NCI-H2029 (cell line): ENCODE measurements at places on chromosomes 2 and 18.

GRCh38 chr2:223945755-223946154 lies 620 bp upstream of the WDFY1 start:
- DNase-seq, result no peak

GRCh38 chr2:161131804-161132203 lies 28.4 kb upstream of the TANK start:
- no peak for DNase-seq

DNA sequence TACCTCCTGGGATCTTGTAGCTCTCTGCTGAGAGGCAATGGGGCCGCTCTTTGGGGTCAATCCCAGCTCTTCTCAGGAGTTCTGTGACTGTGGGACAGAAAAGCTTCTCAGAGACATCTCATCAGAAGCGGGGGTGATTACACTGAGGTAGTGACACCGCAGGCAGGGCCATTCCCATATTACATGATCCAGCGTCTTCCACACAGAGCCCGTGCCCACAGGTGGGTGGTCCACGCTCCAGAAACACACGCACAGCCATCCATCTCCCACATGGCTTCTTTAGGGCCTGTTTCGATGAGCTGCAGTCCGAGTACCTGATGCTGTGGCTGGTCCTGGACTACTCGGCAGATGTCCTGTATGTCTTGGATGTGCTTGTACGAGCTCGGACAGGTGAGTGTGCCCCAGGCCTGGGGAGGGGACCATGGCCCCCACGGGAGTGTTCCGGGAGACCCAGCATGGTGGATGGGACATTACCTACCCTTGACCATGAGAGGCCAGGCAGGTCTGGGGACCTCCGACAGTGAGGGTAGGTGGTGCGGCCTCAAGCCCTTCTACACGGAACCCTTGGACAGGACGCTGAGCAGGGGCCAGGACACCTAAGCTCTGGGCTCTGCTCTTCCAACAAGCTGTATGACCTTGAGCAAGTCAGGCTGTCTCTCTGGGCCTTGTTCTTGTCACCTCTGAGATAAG lies 45.5 kb downstream of the CNGA3 start:
- DNase-seq, result no peak

DNA sequence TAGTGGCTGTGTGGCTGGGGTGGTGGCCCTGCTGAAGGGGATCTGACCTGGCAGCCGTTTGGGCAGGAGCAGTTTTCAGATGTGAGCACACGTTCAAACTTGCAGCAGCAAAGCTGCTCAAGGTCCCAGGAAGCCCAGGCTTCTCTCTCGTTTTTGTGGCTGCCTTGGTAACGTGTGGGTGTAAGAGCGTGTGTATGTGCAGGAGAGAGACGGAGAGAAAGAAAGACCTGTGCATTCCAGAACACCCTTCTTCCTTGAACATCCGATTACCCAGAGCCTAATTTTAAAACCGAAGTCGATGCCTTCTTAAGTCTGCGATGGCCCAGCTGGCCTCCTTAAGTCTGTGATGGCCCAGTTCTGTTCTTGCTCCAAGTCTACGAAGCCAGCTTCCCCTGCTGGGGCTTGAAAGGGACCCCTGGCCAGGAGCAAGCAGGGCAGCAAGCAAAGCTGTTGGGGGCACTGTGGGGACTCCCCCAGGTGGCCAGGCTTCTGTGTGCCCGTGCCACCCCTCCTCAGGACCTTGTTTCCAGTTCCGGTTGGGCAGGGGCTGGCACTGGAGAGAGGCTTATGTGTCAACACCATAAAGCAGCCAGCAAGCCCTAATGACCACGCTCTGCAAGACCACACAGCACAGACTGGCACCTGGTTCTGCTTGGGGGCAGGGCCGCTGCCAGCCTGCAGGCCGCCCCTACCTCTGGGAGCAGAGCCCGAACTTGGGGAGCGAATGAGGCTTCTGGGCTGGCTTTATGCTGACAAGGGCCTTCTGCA lies 55.8 kb upstream of the ALPP start:
- DNase-seq, result no peak

GRCh38 chr2:2166881-2167280 lies 164.2 kb downstream of the MYT1L start:
- no peak for DNase-seq

GRCh38 chr2:203603456-203604389 lies 68.6 kb upstream of the RAPH1 start:
- DNase-seq, result no peak

- no peak for DNase-seq
Measured at GRCh38 chr2:52390651-52391050, 1358.7 kb upstream of the NRXN1 start.

DNA sequence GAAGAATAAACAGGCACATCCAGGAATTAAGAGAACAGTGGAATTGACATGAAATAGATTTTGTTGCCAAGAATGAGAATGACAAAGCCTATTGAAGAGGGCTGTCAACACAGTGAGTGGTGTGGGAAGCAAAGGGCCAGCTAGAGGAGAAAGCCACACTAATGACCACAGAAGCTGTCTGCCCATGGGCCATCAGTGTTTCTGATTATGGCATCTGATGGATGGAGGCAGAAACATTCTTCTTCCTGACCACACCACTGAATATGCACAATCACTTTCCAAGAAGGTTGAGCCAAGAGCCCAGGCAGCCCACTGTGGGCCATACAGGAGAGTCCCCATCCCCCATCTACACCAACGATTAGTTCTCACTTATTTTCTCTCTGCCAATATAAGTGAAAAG lies 146.0 kb upstream of the SH3BP4 start:
- DNase-seq, result no peak

GRCh38 chr18:50453732-50454131 lies 78.9 kb downstream of the SKA1 start:
- DNase-seq, result no peak

DNA sequence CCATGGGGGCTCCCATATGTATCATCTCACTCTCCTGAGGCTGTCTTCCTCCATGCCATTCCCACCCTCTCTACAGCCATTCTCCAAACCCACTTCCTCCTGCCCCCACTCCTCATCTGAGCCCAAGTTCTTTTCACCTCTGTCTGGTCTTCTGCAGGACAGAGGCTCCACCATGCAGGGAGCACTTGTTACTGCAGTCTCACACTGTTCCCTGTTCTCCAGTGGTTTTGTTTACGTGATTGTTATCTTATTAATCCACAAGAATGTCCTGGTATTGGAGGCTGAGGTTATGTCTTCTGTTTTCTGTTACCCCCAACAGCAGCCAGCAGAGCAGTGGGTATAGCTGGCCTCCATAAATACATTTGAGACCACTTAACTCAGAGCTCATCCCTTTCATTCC lies 51.4 kb downstream of the PAX8 start:
- DNase-seq, result no peak

- no peak for DNase-seq
Measured at GRCh38 chr18:38415811-38416210, 850.2 kb upstream of the CELF4 start.

DNA sequence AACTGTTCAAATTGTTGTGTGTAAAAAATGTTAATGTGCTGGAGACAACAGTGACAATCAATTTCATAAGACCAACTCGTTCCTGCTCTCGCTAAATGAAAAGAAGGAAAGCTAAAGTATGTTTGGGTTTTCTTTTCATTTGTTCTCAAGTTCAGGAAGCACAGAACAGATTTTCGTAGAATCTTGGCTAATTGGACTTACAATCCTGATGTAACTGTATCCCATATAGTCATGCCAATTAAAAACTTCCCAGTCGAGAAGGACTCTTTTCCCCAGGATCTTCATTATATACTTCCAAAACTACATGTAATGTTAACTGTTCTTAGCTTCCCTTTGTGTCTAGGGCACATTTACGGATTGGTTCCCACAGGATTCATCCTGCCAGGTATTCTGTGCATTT lies 135.4 kb upstream of the ITGB6 start:
- DNase-seq, result no peak

- DNase-seq, result no peak
Measured at GRCh38 chr2:148922776-148923475, 47.9 kb downstream of the KIF5C start.

- no peak for DNase-seq
Measured at GRCh38 chr18:79569720-79570119, 109.9 kb upstream of the CTDP1 start.

DNA sequence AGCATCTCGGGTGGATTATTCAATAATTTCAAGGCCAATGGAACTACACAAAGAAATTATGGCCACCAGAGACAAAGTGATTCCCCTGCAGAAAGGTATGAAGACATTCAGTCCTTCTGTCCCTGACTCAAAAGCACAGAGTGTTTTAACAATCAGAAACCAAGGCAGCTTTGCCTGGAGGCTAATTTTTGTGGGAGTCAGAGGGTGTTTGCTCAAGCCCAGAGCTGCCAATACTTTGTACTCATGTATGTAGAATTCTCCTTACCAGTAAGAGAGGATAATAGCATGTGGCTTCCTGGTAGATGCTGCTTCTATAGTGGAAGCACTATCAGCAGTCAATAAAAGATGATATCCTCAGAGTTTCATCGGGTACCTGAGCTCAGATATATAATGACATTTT lies 178.4 kb downstream of the KCNE4 start:
- no peak for DNase-seq
